Right atrium auricular region (tissue), 2 donors: ENCODE measurements at places on chromosomes 3 and 15.
A peak's percentile ranks its signal among the peaks of the same experiment; 100 is the strongest.

- no peaks in the 10 kb centered on the region for H3K4me1 ChIP-seq
- no peak for DNase-seq
- no peak overlapping the region for H3K4me3 ChIP-seq
Measured at GRCh38 chr3:119098619-119099222, 47.2 kb upstream of the TEX55 start.

DNA sequence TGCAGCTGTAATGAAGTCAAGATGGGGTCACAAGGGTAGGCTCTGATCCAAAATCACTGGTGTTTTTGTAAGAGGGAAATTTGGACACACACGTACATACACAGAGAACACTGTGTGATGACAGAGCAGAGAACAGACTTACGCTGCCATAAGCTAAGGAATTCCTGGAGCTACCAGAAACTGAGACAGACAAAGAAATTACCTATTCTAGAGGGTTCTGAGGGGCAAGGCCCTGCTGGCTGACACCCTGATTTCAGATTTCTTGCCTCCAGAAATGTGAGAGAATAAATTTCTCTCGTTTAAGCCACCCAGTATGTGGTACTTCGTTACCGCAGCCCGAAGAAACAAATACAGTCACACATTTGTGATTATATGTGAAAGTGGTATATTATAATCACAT, 24.8 kb downstream of the CBLB start:
- H3K4me3 ChIP-seq = no peak overlapping the region
- no peaks in the 10 kb centered on the region for H3K27me3 ChIP-seq
- no peak for DNase-seq
- H3K4me1 ChIP-seq = no peaks in the 10 kb centered on the region
- H3K27ac ChIP-seq = peak overlapping the region; percentile 64

DNA sequence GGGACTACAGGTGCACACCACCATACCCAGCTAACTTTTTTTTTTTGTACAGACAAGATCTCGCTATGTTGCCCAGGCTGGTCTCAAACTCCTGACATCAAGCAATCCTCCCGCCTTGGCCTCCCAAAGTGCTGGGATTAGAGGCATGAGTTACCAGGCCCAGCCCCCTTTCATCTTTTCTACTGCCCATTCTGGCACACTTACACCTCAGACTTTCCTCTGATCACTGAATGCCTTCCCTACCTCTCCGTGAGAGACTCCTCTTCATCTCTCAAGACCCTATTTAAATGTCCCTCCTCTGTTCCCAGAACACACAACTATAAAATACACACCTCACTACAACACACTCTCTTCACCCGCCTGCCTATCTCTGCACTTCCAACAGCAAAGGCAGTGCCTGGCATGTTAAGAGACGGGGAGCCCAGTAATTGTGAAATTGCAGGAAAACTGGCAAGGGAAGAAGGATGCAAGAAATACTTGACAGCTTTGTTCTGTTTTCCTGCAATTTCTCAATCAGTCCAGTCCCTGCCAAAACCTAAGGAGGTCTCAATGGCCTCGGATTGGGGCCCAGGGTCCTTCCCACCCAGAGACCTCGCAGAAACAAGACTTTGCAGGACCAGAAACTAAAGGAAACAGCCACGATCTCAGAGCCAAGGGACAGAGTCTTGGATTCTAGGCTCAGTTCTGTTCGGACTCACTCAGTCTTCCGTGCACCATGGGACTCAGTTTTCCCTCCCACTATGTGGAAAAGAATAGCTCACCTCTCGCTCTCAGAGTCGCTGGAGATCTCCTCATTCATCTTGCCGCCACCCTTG, 849 bp downstream of the RRP9 start:
- no peak for DNase-seq
- H3K4me1 ChIP-seq = peaks cover 32% of the 10 kb centered on the region
- peaks cover 29% of the 10 kb centered on the region for H3K36me3 ChIP-seq
- H3K27ac ChIP-seq = peak overlapping the region; percentile 67
- H3K4me3 ChIP-seq = peak overlapping the region; percentile 80

DNA sequence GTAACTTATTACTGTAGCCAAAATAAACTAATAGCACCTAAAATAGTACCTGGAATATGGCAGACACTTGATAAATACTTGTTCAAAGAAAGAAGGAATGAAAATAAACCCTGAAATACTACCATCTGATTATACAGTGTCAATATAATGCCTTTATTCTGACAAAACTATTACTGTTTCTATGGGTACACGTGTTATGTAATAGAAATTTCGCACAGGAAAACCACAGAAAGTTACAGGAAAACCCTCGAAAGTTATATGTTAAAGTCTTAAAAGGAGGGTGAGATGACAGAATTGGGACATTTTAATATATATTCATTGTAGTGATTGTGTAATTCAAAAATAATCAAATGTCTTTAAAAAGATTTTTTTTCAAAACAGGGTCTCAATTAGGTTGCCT, 28.8 kb downstream of the ETFA start:
- H3K36me3 ChIP-seq = peaks cover 60% of the 10 kb centered on the region
- H3K27me3 ChIP-seq = no peaks in the 10 kb centered on the region
- no peak overlapping the region for H3K27ac ChIP-seq
